ENCODE measurements at places on chromosomes 6 and 20.

GRCh38 chr6:152554851-152555250 is 82.3 kb downstream of the SYNE1 start:
- no peak for DNase-seq

DNA sequence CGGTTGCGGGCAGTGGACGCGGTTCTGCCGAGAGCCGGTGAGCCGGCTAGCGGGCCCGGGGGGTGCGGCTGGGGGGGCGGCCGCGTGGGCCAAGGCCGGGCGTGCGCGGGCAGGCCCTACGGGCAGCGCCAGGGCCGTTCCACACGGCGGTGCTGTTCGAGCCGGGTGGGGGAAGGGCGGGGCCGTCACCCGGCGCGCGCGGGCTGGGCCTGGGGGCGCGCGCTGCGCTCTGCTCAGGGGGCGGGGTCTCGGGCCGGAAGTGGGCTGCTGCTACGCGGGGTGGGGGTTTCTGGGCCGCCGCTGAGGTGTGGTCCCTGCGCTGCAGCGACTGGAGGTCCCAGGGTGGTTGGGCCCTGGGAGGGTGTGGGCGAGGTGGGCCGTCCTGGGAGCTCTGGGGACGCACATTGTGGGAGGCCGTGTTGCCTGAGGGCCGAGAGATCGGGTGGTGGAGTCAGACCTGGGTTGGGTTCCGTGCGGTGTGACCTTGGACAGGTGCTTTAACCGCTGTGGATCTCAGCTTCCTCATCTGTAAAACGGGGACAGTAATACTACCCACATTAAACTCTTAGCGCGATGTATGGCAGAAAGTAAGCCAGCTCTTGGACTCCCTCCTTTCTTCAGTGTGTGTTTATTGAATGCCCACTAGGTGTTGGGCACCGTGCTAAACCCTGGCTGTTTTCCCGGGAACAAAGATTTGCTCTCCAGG is 391 bp downstream of the MAPRE1 start:
- DNase-seq = peak; percentile 80

DNA sequence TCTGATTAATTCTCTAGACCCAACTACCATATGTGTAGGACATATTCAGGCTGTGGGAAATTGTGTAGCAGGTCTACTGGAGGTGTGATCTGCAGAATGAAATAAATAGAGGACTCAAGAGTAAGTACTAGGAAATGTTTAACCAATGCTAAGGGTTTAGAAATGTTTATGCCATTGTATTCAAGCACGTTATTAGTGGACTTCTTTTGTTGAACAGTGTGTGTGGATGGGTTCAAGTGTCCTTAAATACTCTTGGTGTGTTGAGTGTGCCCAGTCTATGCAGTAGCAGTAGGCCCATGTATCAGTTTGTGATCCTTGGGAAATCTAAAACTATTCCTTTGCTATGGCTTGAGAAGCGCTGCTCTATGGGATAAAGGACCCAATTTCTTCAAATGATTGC is 112.1 kb downstream of the FARS2 start:
- no peak for DNase-seq

- DNase-seq = no peak
Observed at GRCh38 chr6:36973647-36974046, 12.3 kb downstream of the MTCH1 start.

GRCh38 chr6:152272486-152272885 is 364.7 kb downstream of the SYNE1 start:
- no peak for DNase-seq

GRCh38 chr6:116492331-116493067 is 18.9 kb upstream of the CALHM5 start:
- no peak for DNase-seq

DNA sequence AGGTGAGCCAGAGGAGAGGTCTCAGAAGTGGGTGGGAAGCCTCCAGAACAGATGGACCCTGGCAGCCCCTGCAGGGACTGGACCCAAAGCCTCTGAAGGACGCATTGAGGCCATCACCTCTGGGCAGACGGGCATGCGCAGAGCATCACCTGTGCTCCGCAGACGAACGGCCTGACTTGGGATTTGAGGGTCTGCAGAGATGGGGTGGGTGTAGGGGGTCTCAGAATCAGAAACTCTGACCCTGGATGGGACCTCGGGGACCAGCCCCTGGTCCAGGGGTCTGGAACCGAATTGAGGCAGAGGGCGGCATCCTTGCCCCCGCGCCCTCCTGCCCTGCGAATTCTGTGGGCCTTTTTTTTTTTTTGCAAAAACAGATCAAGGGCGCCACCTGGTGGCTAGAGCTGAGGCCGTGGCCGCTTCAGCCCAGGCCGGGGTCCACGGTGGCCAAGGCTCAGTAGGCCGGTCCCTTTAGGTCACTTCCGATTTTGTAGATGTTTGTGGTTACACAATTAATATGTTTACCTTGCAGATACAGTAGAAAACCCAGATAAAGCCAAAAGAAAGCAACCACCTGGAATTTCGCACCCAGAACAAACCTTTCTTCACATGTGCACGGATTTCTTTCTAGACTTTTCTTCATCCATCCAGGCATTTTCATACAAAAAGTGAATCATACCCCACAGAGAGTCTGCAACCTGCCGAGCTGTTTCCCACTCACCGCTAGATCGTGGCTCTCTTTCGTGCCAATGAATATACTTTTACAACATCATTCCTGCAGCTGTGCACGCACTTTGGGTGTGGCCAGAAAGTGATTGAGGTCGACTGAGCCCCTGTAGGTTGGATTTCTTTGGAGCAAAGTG is 25.9 kb downstream of the ZBP1 start:
- DNase-seq = peak; percentile 41

DNA sequence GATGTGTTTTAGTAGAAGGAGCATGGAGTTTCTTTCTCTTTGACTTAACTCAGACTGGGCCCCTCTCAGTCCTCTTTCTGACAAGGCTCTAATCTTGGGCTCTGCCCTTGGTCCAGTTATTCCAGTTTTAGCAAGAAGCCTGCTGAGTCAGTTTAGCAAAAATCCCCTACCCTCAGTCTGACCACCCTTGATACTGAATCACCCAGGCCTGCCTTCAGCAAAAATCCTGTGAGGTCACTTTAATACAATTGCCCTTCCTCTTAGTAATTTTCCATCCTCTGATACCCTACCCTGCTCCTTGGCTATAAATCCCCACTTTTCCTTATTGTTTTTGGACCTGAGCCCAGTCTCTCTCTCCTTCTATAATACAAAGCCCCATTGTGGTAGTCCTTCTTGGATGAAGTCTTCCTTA is 326.7 kb upstream of the NOX3 start:
- DNase-seq = no peak

DNA sequence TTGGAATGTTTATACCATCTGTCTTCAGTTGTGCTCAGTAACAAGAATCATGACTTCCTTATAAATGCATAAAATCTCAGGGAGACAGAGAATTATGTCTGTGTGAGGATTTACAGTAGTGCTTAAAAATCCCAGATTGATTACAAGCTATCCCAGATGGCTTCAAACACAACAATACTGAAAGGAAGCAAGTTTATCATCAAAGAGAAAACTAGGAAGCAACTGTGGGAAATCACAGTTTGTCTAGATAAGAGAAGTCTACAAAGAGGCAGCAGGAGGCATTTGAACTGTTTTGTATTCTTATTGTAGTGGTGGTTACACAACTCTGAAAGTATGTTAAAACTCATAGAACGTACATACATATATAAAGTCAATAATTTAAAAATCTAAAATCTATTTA is 104.4 kb upstream of the SALL4 start:
- no peak for DNase-seq

DNA sequence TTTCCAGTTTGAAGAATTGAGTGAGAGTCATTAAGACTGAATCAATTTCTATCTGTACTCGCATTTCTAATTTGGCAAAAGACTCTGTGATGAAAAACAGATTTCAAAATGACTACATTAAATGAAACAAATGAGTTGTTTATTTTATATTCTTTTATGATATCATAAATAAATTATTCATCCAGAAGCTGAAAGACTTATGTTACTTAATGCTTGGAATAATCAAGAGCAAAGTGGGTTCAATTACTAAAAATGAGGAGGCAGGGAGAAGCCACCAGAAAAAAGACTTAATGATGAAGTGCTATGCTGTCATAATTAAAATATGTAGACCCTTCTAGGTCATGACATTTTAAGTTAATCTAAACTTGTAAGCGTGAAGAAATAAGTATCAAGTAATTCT is 130.6 kb upstream of the FERMT1 start:
- no peak for DNase-seq

DNA sequence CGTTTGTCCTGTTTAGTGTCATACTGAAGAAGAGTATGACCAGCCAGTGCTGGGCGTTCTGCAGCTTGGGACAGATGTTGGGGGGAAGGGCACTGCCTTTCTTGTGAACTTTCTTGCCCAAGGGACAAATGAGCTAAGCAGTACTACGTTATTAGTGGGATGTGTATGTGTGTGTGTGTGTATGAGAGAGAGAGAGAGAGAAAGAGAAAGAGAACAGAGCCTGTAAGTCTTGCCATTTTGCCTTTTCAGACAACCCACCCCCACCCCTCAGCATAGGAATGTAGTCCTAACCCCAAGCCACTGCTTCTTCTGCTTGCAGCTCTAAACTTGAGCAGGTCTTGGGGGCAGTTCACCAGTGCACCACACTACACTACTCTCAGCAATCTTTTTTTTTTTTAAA is 45.5 kb downstream of the E2F3 start:
- no peak for DNase-seq

DNA sequence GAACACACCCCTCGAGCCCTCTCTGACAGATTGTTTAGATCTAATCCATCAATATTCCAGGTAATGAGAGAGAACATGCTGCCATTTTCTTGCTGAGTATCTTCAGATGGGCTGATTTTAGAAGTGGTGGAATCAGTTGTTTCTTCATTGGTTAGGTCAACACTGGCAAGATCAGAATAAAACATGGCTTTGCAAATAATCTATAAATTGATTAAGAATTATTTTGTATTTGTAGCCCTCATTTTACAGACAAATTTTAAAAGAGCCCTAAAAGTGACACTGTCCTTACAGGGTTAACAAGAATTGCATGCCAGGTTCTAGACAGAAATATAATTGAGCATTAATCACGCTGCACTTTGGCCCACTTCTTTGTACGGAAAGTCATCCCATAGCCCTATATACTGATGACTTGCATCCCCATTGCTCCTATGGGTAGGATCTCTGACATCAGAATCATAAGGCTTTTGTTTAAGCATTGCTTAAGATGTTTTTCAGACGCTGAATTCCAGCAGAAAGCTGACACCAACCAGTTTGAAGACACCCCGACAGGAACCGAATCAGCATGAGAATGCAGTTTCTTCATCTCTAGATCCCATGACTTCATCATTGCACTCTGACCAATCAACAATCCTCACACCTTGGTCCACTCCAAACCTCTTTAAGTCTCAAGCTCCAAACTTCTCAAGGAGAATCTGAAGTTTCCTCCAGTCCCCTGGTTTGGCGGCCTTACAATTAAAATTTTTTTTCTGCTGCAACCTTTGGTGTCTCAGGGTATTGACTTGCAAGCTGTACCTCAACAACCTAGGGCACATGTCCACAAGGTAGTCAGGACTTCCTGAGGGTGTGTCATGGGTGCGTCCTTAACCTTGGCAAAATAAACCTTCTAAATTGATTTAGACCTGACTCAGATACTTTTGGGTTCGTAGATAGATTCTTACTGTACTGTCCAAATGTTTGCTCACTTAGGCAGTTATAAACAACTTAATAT is 7.8 kb downstream of the TDP2 start:
- DNase-seq = no peak

DNA sequence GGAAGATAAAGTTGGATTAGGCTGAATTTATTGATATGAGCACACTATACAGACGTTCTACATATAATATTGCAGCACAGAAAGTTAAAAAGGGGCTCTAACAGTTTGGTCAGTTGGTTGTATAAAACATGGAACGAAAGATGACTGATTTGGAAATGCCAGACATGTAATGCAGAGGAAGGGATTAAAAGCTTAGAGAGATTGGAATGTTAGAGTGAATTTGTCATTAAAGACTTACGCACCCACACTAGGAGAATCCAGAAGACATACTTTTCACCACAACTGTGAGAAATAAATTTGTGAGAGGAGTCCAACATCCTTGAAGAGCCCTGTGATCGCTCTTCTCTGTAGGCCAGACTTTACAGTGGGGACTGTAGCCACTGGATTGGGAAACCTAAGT is 134.7 kb downstream of the GPR63 start:
- no peak for DNase-seq

- DNase-seq = no peak
Observed at GRCh38 chr20:25460566-25461280, 53.2 kb downstream of the GINS1 start.

DNA sequence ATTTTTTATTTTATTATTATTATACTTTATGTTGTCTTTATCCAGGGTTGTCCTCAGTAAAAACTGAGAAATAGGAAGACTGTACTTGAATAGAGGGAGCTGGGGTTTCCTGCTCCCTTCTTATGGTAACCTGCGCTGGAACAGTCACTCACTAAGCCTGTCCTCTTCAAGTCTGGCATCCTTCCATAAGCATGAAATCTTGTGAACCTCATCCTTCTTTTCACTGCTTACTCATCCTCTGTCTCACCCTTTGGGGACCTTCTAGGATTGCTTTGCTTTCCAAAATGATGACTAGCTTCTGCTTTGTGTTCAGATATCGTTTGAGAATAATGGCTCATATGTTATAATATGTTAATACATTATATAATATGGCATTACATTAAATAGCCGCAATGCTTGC is 90.6 kb downstream of the C6orf118 start:
- no peak for DNase-seq

DNA sequence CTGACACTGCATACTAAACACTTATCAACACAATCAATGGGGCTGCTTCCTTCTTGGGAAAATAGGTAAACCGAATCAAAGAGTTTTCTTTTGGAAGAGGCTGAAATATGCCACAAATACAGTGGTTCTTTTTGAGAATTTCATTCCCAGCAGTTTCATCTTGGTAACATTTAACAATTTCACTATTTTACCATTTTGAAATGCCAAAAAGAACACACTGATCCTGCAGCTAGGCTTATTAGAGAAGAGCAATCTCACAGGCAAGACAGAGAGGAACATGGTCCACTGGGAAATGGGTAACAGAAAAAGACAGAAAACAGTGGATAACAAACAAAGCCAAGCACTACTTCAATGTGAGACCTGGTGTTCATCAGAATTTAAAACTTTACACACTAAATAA is 2.5 kb downstream of the CNR1 start:
- DNase-seq = no peak

GRCh38 chr20:62481425-62482145 is 5.8 kb upstream of the GATA5 start:
- DNase-seq = no peak

- no peak for DNase-seq
Observed at GRCh38 chr20:19483309-19483708, 270.9 kb downstream of the SLC24A3 start.

GRCh38 chr6:168206661-168207274 is 112.8 kb downstream of the DACT2 start:
- DNase-seq = no peak

- DNase-seq = no peak
Observed at GRCh38 chr6:111468329-111469012, 14.5 kb downstream of the REV3L start.
